ENCODE measurements at places on chromosomes 5 and 9.

- no peak for DNase-seq
These were observed 16.3 kb downstream of the CARD19 start for GRCh38 chr9:93112116-93112863.

DNA sequence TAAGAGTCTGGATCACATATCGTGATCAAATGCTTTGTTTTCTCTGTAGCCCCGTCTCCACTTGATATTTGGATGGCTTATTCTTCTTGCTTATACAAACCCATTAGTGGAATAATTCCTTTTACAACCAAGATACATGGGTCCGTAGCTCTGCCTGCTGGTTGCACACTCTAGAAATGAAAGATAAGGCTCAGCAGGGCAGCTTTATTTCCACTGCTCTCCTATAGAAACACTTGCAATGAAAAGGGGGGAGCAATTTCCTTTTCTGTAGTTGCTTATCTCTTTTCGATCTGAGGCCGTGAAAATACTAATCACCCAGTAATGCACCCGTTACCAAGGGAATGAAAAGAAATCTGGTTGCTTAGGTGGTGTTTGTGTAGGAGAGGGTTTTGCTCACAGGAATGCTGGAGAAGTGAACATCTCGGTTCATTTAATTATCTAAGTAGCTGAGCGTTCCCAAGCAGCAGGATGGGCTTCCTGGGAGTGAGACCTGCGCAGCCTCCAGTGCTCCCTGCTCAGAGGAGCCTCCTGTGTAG lies 131.7 kb downstream of the ADAMTS16 start:
- DNase-seq: no peak

- no peak for DNase-seq
These were observed 43.6 kb downstream of the GAS1 start for GRCh38 chr9:86903734-86904085.

DNA sequence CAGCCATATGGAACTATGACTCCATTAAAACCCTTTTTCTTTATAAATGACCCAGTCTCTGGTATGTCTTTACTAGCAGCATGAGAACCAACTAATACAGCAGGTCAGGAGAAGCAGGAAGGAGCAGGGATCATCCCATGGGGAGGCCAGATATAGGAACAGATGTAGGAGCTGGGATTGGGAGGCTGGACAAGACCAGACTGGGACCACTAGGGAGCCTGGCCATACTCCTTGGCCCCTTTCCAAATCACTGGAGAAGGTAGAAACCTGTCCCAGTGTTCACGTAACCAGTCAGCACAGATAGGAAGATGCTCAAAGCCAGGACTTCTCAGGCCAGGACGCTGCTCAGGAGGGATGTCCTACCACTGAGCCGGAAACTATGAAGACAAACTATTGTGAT lies 95.5 kb downstream of the LMX1B start:
- no peak for DNase-seq

DNA sequence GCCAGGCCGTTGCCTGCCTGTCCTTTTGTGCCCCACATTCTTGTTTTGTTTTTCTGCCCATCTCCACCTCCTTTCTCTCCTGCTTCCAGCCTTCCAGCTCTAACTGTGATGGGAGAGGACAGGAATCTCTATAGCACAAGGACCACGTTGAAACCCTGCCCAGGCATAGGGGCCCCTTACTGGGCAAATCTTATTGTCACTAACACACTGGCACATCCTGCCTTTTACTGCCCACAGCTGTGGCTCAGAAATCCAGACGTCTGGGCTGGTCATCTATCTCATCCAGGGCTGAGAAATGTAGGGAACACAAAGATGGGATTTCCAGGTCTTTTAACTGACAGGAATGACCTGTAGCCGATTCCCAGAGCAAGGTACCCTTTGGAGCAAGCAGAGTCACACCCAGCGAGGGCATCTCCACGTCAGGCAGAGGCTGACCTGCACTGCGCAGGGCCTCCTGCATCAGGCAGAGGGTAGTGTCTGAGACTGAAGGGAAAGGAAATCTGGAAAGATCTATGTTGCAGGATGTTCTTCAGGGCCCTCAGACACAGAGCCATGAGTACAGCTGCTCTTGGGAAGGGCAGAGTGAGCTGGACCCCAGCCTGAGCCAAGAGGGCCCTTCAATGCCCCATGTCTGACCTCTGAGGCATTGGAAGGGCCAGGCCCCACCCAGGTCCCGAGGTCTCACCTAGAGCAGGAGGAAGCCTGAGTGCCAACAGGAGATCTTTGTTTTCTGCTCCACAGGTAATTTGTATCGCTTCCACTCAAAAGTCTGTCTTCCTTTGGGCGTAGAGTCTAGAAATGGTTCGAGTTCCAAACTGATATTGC lies 278.8 kb downstream of the FSTL4 start:
- DNase-seq: no peak

- no peak for DNase-seq
These were observed 81.4 kb downstream of the CD180 start for GRCh38 chr5:67115246-67115645.
